ENCODE measurements at places on chromosomes 5 and 9.

GRCh38 chr9:137396227-137396626, 26.7 kb downstream of the EXD3 start:
- peaks cover 7% of the 10 kb centered on the region for H3K36me3 ChIP-seq
- no peak overlapping the region for H3K4me3 ChIP-seq
- H3K4me1 ChIP-seq: no peaks in the 10 kb centered on the region
- H3K27me3 ChIP-seq: no peaks in the 10 kb centered on the region
- no peak overlapping the region for H3K27ac ChIP-seq

DNA sequence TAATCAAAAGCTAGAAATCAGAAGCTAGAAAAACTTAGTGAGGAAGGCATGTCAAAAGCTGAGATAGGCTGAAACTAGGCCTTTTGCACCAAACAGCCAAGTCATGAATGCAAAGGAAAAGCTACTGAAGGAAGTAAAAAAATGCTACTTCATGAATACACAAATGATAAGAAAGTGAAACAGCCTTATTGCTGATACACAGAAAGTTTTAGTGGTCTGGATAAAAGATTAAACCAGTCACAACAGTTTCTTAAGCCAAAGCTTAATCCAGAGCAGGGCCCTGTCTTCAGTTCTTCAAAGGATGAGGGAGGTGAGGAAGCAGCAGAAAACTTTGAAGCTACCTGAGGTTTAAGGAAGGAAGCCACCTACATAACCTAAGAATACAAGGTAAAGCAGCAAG, 102.5 kb upstream of the SH3GL2 start:
- H3K36me3 ChIP-seq: peaks cover 1% of the 10 kb centered on the region
- H3K27me3 ChIP-seq: no peaks in the 10 kb centered on the region
- H3K4me1 ChIP-seq: no peaks in the 10 kb centered on the region
- no peak overlapping the region for H3K27ac ChIP-seq
- H3K4me3 ChIP-seq: no peak overlapping the region

GRCh38 chr5:72065751-72066255, 41.5 kb upstream of the MAP1B start:
- H3K4me1 ChIP-seq: peaks cover 30% of the 10 kb centered on the region
- no peak for DNase-seq
- peaks cover 2% of the 10 kb centered on the region for H3K27me3 ChIP-seq

DNA sequence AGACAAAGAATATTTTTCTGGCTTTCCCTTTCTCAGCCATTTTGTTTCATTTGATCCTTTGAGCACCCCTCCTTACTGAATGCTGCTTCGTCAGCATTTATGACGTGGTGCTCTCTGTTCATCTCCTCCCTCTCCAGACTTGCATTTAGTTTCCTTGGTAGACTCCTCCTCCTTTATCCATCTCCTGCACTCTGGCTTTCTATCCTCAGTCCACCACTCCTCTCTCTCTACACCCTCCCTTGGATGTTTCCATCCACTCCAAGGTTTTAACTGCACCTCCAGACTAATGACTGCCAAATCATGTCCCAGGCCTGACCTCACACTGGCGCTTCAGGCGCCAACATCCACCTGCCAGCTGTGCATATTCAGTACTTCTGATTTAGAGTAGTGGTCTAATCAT, 245.4 kb downstream of the RAB3C start:
- peaks cover 15% of the 10 kb centered on the region for H3K27me3 ChIP-seq
- no peak for DNase-seq
- no peaks in the 10 kb centered on the region for H3K36me3 ChIP-seq
- no peaks in the 10 kb centered on the region for H3K4me1 ChIP-seq
- H3K4me3 ChIP-seq: no peak overlapping the region
- H3K27ac ChIP-seq: no peak overlapping the region

DNA sequence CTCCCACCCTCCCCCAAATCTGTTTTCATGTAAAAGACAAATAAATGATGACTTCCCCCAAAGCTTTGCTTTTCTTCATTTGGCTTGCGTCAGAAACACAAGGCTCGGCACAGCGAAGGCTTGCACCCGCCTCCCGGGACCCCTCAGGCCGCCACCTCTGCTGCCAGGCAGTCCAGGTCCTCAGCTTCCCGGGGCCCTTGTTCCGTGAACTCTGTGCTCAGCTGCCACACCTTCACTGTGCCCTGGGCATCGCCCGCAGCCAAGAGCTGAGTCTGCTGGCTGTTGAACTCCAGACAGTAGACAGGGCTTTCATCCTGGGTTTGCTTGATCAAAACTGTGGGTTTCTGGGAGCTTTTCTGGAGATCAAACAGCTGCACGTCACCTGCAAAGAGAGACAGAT, 23.0 kb downstream of the DYNC2I2 start:
- peaks cover 33% of the 10 kb centered on the region for H3K36me3 ChIP-seq
- H3K27ac ChIP-seq: peak overlapping the region; percentile 85
- H3K4me3 ChIP-seq: no peak overlapping the region
- no peak for DNase-seq
- peaks cover 35% of the 10 kb centered on the region for H3K4me1 ChIP-seq

DNA sequence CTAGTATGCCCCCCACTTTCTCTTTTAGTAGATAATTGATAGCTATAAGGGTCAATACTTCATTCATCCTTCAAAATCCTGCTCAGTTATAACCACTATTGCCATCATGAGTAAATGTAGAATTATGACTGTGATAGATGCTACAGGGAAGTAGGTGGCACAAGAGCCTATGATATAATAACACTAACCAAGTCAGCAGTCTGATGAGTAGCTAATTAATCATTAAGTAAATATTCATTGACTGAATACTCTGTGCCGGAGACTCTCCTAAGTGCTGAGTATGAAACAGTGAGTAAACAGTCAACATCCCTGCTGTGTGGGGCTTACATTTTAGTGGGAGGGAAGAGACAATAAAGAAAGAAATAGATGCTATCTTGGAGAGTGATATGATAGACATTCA, 430.3 kb upstream of the ZNF462 start:
- H3K27ac ChIP-seq: no peak overlapping the region
- H3K4me3 ChIP-seq: no peak overlapping the region
- H3K4me1 ChIP-seq: no peaks in the 10 kb centered on the region
- H3K27me3 ChIP-seq: no peaks in the 10 kb centered on the region

DNA sequence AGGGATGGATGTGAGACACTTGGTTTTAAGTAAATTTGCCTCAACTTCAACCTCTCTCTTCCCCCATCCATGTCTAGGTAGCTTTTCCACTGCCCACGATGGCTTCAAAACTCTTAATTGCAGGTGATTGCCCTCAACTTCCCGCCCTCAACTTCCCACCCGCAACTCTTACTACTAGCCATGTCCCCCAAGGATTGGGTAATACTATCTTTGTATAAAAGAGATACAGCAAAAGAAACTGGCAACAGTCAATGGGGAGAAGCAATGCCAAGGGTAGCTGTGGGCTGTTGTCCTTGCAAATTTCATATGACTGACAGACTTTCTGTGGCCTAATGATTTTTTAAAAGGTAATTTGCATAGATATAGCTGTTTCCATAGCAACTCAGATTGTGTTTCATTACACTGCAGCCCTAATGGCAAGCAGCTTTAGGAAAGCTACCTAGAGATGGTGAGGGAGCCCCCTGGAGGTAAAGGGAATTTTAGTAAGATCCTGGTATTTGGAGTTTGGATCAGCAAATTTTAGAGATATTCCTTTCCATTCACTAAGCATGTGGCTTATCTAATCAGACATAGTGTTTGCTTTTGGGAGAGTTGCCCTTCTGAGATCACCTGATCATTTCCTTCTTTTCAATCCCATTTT, 421.5 kb upstream of the DAP start:
- no peaks in the 10 kb centered on the region for H3K4me1 ChIP-seq
- H3K27ac ChIP-seq: no peak overlapping the region

GRCh38 chr5:121031491-121031890, 567.4 kb downstream of the PRR16 start:
- no peaks in the 10 kb centered on the region for H3K36me3 ChIP-seq
- peaks cover 8% of the 10 kb centered on the region for H3K4me1 ChIP-seq
- H3K4me3 ChIP-seq: no peak overlapping the region
- H3K27ac ChIP-seq: no peak overlapping the region

DNA sequence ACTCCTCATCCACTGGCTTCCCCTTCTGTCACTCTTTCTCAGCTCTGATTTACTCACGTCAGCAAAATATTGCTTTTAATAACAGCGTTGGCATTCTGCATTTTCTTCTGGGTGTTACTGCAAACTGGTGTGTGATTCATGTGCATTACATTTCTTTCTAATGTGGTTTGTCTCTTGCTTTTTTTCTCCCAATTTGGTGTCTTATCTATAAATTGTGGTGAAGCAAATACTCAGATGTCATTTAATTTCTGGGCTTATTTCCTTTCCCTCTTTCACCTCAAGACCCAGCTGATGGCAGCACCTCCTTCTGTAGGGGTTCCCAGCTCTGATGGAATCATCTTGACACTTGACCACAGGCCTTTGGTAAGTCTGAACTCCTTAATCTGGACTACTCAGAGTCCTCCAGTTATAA, 180.7 kb upstream of the ZNF618 start:
- no peak overlapping the region for H3K4me3 ChIP-seq
- peaks cover 2% of the 10 kb centered on the region for H3K36me3 ChIP-seq
- DNase-seq: no peak
- H3K4me1 ChIP-seq: peaks cover 4% of the 10 kb centered on the region
- H3K27ac ChIP-seq: no peak overlapping the region

- no peak overlapping the region for H3K4me3 ChIP-seq
- H3K27me3 ChIP-seq: no peaks in the 10 kb centered on the region
- no peak overlapping the region for H3K27ac ChIP-seq
- H3K36me3 ChIP-seq: no peaks in the 10 kb centered on the region
Measured at GRCh38 chr9:111068383-111068730, 30.1 kb upstream of the LPAR1 start.

- H3K4me1 ChIP-seq: no peaks in the 10 kb centered on the region
- H3K27ac ChIP-seq: no peak overlapping the region
- no peaks in the 10 kb centered on the region for H3K27me3 ChIP-seq
- no peak for DNase-seq
- no peak overlapping the region for H3K4me3 ChIP-seq
Measured at GRCh38 chr5:160231783-160232342, 2.6 kb downstream of the FABP6 start.

- H3K4me1 ChIP-seq: peaks cover 25% of the 10 kb centered on the region
- peaks cover 2% of the 10 kb centered on the region for H3K36me3 ChIP-seq
- H3K4me3 ChIP-seq: peak overlapping the region; percentile 20
Measured at GRCh38 chr5:137300411-137301240, 198.5 kb downstream of the SPOCK1 start.

- H3K36me3 ChIP-seq: no peaks in the 10 kb centered on the region
- no peak for DNase-seq
- no peak overlapping the region for H3K4me3 ChIP-seq
- H3K27ac ChIP-seq: no peak overlapping the region
- peaks cover 3% of the 10 kb centered on the region for H3K4me1 ChIP-seq
Measured at GRCh38 chr5:121086671-121087070, 622.6 kb downstream of the PRR16 start.

GRCh38 chr5:40333459-40334241, 346.1 kb upstream of the PTGER4 start:
- H3K36me3 ChIP-seq: no peaks in the 10 kb centered on the region
- peaks cover 9% of the 10 kb centered on the region for H3K4me1 ChIP-seq
- no peak overlapping the region for H3K4me3 ChIP-seq
- H3K27ac ChIP-seq: no peak overlapping the region
- no peak for DNase-seq

DNA sequence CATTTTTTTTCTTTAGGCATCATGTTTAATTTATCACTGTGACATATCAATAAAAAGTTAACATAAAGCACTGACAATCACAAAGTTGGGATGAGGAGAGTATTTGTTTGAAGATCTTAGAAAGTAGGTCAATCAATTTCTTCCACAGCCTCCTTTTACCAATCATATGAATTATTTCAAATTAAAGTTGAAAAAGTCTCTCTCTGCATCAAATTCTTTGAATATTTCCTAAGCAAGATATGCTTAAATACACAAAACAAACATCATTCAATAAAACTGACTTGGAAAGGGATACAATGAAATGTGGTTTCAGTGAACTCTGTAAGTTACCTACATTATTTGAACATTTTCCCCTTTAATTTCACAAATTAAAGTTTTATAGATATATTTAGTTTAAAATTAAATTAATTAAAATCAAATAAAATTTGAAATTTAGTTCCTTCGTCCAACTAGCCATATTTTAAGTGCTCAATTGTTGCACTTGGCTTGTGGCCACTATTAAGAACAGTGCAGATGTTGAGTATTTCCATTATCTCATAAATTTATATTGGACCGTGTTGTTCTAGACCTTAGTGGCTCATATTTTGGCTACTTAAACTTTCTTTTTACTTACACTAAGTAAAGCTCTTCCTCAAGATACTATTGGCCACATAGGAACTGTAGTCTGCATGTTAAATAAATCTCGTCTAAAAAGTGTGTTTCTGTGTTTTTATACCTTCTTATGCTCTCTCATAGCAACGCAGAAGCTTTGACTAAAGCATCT, 949.7 kb upstream of the NUDT12 start:
- DNase-seq: no peak
- H3K36me3 ChIP-seq: peaks cover 6% of the 10 kb centered on the region
- no peak overlapping the region for H3K4me3 ChIP-seq
- peaks cover 20% of the 10 kb centered on the region for H3K4me1 ChIP-seq
- no peak overlapping the region for H3K27ac ChIP-seq

GRCh38 chr9:117224695-117225094, 190.2 kb downstream of the ASTN2 start:
- H3K27me3 ChIP-seq: no peaks in the 10 kb centered on the region
- H3K4me3 ChIP-seq: no peak overlapping the region
- no peak overlapping the region for H3K27ac ChIP-seq
- no peak for DNase-seq
- no peaks in the 10 kb centered on the region for H3K4me1 ChIP-seq

GRCh38 chr5:40025586-40025985, 600.8 kb upstream of the DAB2 start:
- no peak overlapping the region for H3K4me3 ChIP-seq
- no peak overlapping the region for H3K27ac ChIP-seq
- no peaks in the 10 kb centered on the region for H3K36me3 ChIP-seq
- no peaks in the 10 kb centered on the region for H3K4me1 ChIP-seq
- peaks cover 41% of the 10 kb centered on the region for H3K27me3 ChIP-seq
- no peak for DNase-seq

GRCh38 chr5:138725153-138725817, 27.9 kb upstream of the CTNNA1 start:
- no peak for DNase-seq
- H3K4me1 ChIP-seq: peaks cover 16% of the 10 kb centered on the region
- H3K4me3 ChIP-seq: no peak overlapping the region

GRCh38 chr5:92640340-92640739, 940.7 kb downstream of the NR2F1-AS1 start:
- no peak overlapping the region for H3K27ac ChIP-seq
- no peak for DNase-seq
- no peaks in the 10 kb centered on the region for H3K27me3 ChIP-seq
- H3K4me1 ChIP-seq: peaks cover 13% of the 10 kb centered on the region
- H3K4me3 ChIP-seq: no peak overlapping the region

DNA sequence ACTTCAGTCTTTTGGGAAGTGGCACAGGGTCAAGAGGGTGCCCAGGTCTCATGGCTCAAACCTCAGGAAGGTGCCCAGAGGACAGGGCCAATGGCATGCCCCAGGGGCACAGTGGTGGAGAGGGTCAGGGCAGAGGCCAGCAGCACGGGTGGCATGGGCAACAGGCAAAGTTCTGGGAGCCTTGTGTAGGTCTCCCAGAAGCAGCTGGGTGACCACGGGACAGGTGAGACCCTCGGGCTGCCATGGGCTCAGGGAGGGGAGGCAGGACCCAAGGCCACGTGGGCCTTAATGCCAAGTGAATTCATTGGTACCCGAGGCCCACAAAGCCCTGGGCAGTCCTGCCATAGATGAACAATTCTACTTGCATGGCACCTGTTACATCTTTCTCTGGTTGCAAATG, 72.4 kb upstream of the ADAMTS2 start:
- no peaks in the 10 kb centered on the region for H3K36me3 ChIP-seq
- H3K27me3 ChIP-seq: peaks cover 8% of the 10 kb centered on the region
- H3K4me1 ChIP-seq: no peaks in the 10 kb centered on the region
- H3K4me3 ChIP-seq: no peak overlapping the region
- peak; percentile 75 for DNase-seq
- no peak overlapping the region for H3K27ac ChIP-seq

Measured in chondrocyte (in vitro differentiated cells).